ENCODE measurements at places on chromosomes 12 and 14.

- no peak for DNase-seq
Measured at GRCh38 chr12:57133013-57133569, 4.8 kb downstream of the LRP1 start.

DNA sequence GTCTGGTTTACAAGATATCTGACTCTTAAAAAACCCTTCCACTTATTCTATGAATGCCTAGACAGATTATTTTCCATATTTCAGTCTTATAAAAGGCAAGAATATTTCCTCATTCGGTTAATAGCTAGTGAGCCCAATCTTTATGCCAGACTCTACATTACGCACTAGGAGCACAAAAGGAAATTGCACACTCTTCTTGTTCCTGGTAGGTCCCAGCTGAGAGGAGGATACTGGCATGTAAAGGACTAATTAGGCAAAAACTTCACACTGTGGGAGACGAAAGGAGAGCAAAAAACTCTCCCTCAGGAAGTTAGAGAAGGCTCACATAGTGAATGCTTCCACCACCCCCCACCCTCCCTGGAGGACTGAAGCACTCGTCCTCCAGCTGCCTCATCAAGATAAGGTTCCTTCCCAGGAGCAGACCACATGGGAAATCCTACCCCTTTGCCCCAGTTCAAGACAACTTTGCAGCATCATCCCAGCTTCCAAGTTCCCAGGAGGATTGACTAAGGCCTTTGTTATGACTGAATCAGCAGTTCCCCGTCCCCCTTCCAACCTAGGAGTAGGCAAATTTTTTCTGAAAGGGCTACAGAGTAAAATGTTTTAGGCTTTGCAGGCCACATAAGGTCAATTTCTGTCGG, 14.5 kb downstream of the CAPZA3 start:
- DNase-seq = no peak

DNA sequence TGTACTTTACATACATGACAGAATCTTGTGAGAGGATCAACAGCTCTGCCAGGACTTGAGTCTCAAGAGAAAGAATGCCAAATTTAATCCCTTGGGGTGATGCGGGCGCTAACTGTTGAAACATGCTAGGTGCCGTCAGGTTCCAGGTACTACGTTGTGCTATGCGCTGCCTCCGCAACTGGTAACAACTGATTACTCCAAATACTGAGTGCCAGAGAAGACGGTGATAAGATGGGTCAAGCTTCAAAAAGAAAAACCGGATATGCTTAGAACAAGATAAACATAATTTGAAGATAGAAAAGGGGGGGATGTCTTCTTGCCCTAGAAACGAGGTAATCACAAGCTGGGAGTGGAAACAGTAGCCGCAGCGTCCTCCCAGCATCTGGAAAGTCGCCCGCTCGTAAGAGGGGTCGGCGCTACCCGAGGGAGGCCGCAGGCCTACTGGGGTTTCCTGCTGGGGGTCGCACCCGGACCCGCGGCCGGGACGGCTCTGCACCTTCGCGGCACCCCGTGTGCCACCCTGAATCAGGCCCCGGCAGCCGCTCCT, 678 bp downstream of the ZBTB25 start:
- DNase-seq = no peak

DNA sequence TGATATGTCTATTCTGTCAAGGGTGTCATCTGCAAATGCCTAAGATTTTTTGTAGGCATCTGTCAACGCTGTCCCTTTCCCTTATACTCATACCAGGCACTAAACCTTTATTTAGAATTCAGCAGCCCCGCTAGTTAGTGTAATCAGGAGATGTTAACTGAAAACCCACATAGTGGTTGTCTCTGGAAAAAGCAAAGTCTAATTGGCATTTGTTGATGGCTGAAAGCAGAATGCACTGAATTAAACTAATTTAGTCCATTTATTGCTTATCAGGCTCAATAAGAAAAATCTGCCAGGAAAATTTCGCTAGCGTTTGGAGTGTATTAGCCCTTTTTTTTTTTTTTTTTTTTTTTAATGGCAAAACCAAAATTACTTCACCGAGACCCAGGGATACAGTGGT, 34.5 kb downstream of the TDP1 start:
- DNase-seq = no peak

GRCh38 chr12:14261096-14261495, 104.4 kb upstream of the ATF7IP start:
- DNase-seq = no peak

- DNase-seq = no peak
Measured at GRCh38 chr12:4806439-4807115, 86.4 kb downstream of the GALNT8 start.

DNA sequence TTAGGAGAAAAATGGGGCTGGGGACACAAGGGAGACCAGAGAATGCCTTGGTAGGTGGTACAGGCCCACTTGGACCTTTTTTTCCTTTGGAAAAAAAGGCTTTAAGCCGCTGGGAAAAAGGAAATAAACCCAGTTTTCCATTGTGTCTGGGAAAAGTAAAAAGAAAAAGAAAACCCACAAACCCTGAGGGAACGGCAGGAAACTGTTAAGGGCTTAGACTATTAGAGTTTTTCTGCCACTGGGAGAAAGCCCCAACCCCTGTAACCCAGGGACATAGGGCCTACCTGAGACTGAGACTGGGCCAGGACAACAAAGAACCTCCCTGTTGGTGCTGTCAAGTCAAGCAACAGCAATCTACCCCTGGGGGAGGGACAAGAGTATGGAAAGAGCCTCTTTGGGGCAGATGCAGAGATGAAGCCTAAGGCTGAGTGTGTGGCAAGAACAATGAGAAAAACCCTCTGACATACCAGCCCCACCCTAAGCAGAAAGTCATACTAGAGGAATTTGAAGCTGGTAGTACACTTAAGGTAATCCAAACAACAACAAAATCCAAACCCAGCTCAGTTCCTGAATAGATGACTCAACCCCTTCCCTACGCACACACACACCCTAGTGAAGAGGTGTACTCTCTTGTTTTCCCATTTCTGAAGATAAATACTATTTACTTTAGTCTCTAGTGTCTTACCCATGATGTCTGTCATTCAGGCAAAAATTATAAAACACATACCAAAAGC, 22.8 kb downstream of the ATF1 start:
- no peak for DNase-seq

DNA sequence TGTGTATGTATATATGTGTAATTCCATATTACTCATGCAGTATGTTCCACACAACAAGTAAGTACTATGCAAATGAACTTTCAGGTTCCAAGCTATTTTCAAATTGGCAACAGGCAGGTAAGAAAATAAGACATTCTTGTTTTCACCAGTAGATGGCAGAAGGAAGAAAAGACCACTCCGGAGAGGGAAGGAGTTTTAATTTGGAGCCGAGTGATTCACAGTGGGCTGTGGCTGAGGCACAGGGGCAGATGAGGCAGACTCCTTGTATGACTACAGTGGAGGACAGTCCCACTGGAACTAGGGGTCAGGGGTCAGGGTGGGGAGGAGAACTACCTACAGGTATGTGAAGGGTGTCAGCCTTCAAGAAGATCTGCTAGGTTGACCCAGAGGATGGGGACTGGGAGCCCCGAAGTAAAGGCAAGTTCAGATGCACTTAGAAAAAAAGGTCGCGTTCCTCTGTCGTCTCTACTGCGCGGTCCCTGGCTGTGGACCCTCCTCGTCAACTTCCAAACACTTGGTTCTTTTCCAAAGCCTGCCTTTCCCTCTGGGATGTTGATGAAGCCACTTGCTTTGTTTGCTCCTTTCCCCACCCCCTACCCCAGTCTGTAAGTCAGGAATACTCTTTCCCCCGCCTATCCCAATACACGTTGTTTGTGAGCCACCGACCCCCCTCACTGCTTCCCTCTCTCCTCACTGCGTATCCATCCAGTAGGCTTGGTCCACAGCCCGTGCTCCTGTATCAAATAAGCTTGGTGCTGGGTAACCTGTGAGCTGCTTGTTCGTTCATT, 24.1 kb downstream of the DDX47 start:
- DNase-seq = no peak

- DNase-seq = no peak
Measured at GRCh38 chr14:61501714-61502458, 180.5 kb downstream of the PRKCH start.

DNA sequence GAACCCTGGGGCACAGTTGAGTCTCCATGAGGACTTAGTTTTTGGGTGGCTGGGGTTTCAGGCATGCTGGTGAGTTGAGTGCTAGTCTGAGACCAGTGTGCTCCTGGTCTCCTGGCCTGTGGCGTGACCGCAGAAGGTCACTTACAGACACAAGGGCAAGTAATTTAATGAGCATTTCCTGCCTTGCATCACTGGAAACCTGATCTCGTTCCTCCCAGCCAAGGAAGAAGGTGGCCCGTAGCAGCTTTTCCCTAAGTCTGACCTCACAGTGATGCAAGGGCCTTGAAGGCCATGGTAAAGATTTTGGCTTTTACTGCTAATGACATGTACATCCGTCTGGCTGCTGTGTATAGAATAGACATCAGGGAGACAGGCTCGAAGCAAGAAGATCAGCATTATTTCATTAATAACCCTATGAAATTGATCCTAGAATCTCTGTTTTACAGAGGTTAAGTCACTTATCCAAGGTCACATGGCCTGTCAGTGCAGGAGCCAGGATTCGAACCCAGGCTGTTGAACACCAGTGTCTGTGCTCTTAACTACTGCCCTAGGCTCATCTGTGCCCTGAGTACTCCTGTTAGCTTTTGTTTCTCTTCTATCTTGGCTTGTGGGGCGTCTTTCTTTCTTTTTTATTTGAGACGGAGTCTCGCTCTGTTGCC, 4.6 kb downstream of the TMEM120B start:
- DNase-seq = no peak

DNA sequence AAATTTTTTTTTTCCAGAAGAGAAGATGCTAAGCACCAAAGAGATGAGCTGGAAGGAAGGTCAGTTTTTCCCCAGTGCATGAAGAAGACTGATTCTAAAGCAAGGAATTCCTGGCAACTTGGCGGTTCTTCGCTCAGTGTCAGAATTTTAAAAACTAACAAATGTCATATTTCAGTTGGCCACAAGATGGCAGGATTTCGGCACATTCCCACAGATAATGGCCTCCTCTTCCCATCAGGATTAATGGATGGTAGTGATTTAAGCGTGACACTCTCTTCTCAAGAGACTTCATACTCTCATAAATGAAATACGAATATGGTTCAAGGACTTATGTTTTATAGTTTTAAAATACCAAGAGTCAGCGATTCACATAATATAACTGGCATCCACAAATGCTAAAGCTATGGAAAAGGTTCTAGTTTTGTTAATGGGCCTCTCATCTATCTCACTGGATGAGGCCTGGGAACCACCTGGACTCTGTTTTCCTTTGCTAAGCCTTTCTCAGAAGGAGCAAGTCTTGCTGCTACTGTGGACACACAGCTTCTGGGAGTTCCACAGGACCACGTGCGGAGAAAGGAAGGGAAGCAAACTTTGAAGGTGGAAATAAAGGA, 46.1 kb upstream of the PTPRO start:
- DNase-seq = no peak

DNA sequence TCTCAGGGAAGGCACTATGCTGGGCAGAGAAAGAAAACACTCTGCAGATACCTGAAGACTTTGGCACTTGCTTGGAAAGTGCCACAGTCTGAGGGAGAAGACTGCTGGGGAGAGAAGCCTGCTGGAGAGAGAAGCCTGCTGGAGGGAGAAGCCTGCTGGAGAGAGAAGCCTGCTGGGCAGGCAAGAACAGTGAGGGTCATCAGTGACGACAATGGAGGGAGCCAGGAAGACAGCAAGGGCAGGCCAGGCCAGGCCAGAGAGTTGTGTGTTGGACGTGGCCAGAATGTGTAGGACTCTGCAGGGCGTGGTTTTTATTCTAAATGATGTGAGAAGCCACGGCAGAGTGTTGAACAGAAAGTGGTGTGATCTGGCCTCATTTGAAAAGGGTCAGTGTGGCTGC, 185.3 kb upstream of the ABCD2 start:
- DNase-seq = no peak

DNA sequence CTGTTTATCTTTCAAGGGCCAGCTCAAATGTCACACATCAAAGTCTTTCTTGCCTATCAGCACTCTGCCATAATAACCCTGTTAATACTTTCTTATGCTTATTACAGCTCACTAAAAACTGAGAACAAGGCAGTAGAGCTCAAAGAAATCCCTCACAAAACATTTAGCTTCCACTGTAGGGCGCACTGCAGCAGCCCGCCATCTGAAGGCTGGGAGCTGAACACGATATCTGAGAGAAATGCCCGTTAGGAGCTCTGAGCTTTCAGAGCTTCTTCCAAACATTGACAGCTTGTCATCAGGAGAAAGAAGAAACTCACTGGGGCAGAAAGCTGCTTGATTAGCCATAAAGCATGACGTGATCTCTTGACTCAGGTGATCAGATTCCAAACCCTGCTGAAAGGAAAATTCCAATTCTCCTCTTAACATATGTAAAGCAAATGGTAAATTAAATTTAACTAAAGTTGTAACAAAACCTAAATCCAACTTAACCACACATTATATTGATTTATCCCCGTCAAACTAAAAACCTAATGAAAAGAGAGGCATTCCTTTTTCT, 175.7 kb downstream of the C12orf50 start:
- DNase-seq = no peak

DNA sequence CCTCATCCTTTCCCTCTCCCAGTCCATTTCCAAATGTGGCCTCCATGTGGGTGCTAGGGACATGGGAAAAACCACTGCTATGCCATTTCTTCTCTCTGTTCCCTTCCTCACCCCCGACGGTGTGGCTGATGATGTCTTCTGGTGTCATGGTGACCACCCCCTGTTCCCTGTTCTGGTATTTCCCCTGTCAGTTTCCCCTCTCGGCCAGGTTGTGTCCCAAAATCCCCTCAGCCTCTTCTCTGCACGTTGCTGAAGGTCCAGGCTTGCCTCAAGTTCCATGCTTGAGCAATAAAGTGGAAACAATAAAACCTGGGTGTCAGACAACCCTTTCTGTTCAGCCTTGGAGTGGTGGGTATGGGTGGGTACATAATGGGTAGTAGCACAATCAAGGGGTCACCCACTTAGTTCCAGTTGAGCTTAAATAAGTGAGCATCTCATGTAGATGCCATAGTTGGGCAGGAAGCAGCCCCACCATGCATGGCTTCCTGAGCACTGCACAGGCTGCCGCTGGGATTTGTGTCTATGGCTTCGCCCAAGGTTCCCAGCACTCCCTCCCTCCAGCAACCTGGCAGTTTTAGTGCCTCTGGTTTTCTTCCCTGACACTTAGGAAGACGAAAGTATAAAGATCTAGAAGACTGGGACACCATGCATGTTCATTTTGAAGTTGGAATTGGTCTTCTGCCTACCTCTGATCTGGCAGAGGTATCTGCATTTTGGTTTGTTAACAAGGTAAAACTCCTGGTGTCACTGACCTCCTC, 8.7 kb upstream of the ITFG2 start:
- DNase-seq = no peak

- DNase-seq = peak; percentile 11
Measured at GRCh38 chr14:101721951-101722661, 39.4 kb upstream of the PPP2R5C start.

- DNase-seq = no peak
Measured at GRCh38 chr12:108187831-108188230, 58.7 kb downstream of the WSCD2 start.

GRCh38 chr12:59904874-59905521, 309.2 kb downstream of the SLC16A7 start:
- DNase-seq = no peak

- no peak for DNase-seq
Measured at GRCh38 chr12:69385038-69385437, 25.5 kb downstream of the YEATS4 start.

GRCh38 chr14:72516936-72517700, 376.8 kb downstream of the DPF3 start:
- peak; percentile 38 for DNase-seq
